Cortex of kidney (tissue), 1 donor: ENCODE measurements at places on chromosomes 4 and X.

DNA sequence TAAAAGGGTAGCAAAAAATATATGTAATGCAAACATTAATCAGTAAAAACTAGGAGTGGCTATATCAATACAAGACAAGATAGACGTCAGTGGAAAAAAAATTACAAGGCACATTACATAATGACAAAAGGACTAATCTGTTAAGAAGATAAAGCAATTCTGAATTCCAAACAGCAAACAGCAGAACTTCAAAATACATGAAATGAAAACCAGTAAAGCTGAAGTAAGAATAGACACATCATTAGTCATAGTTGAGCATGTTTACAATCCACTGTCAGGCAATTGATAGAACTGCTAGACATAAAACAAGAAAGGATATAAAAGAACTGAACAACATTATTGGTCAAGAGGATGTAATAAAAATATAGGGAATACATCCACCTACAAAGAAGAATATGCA is 12.2 kb downstream of the SULT1B1 start:
- no peak for DNase-seq

- no peak for DNase-seq
These were observed 246.3 kb downstream of the BANK1 start for GRCh38 chr4:102036619-102037376.

GRCh38 chr4:31422006-31422405 is 701.8 kb downstream of the PCDH7 start:
- no peak for DNase-seq

- no peak for DNase-seq
These were observed 1.4 kb downstream of the ARHGEF6 start for GRCh38 chrX:136779346-136779781.
